ENCODE measurements at places on chromosomes 7 and 10.

DNA sequence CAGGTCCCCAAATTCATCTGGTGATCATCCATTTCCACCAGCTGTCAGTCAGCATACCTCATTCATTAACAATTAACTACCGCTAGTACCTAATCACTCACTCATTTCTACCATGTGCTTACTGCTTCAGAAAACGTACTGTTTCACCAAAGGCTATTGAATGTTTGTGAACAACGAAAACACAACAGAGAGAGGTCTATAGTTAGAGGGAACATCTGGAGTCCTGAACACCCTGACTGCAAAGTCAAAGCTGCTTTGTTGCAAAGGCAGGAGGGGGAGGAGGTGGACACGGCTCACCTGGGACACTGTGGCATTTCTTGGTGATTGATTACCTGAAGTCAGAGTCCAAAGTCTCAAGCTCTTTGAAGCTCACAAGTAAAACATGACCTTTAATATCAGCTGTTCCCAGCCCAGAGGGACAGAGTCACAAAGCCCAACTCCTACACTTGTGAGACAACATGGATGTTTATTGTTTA is 342.3 kb upstream of the ADARB2 start:
- DNase-seq, result no peak

- DNase-seq, result no peak
These were observed 299.3 kb upstream of the MEOX2 start for GRCh38 chr7:15985587-15986384.

GRCh38 chr7:44476313-44476712 is 14.1 kb downstream of the NUDCD3 start:
- DNase-seq, result no peak

DNA sequence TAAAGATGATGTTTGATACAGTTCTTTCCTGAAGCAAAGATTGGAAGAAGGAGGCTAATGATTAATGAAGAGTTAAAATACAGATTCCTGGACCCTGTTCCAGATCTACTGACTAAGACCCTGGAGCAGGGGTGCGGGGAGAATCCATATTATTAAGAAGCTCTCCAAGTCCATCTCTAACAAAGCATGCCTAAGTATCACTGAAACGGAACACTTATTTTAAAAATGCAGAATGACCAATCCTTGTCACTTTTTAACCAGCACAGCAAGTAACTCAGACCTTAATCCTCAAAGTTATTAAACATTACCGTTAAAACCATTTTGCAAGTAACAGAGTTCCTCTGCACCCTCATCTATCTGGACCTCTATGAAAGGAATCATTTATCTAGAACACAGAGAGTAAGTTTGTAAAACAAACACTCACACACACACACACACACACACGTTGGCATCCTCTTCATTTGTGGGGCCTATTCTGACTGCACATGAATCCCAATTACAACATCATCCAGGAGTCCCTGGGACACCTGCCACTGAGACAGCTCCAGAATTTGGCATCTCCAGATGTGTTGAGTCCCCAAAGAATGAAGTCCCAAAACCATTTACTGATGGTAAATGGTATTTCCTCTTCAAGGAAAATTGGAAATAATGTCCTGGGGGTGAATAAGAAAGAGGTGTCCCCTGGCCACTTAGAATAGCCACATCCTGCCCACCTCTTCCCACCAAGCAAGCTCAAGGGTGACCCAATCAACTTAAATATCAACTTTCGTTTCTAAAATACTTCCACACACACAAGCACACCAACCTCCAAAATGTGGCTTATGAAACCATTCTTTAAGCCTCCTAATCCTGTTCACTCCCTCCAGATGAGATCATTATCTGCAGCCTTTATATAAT is 117.5 kb downstream of the PARD3 start:
- DNase-seq, result no peak

- DNase-seq, result no peak
These were observed 376.2 kb upstream of the SEMA3C start for GRCh38 chr7:81294897-81295515.

DNA sequence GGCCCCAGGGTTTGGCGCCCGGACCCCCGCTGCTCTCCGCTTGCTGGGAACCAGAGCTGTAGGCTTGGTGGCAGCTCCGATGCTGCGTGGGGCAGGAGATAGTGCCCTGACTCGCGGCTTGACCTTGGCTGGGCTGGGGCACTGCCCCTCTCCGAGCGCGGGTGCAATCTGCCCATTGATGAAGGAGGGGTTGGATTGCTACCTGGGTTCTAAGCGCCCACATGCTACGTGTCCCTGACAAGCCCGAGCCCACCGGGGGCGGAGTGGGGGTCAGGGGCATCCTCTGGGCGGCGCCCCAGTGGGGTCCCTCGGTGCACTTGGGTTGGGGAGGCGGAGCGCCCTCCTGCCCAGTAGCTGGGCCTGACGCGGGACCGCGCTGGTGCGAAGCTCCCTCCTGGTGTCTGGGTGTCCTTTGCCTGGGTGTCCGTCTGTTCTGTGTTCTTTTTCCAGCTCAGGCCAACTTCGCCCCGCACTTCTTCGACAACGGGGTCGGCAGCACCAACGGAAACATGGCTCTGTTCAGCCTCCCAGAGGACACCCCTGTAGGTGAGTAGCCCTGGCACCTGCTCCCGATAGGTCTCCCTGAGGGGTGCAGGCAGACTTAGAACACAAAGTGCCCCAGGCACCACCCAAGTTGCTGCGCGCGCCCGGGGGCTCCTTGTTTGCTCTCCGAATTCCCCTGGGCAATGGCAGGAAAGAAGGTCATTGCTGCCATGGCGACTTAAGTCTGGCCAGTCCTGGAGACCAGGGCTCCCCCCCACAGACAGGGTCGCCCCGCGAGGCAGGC is 900 bp downstream of the CDHR1 start:
- DNase-seq, result no peak

GRCh38 chr10:3059974-3060373 is 7.4 kb upstream of the PFKP start:
- DNase-seq, result no peak

Measured in EL (cell line).